ENCODE measurements at places on chromosomes 2 and 18.
A peak's percentile ranks its signal among the peaks of the same experiment; 100 is the strongest.

GRCh38 chr2:66995636-66996035 is 401.5 kb upstream of the ETAA1 start:
- no peak for DNase-seq

- no peak for DNase-seq
Measured at GRCh38 chr2:107108556-107108955, 222.6 kb upstream of the ST6GAL2 start.

- DNase-seq, result no peak
Measured at GRCh38 chr2:150062416-150062815, 425.1 kb downstream of the RND3 start.

DNA sequence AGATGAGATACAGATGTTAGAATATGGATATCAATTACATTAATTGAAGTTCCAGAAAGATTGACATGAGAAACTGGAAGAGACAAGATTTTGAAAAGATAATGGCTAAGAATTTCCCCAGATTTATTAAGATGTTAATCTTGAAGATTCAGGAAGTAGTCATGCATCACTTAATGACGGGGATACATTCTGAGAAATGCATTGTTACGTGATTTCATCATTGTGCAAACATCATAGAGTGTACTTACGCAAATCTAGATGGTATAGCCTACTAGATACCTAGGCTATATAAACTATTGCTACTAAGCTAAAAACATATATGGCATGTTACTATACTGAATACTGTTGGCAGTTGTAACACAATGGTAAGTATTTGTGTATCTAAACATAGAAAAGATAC is 6.8 kb upstream of the CHMP3 start:
- no peak for DNase-seq

- no peak for DNase-seq
Measured at GRCh38 chr2:139365189-139365588, 585.0 kb upstream of the NXPH2 start.

GRCh38 chr2:72185206-72185605 is 37.5 kb upstream of the CYP26B1 start:
- DNase-seq, result no peak

- DNase-seq, result no peak
Measured at GRCh38 chr2:26848336-26849055, 564 bp downstream of the DPYSL5 start.

- DNase-seq, result no peak
Measured at GRCh38 chr2:177245010-177245422, 19.5 kb downstream of the NFE2L2 start.

- no peak for DNase-seq
Measured at GRCh38 chr2:183490489-183490888, 366.2 kb downstream of the NUP35 start.

DNA sequence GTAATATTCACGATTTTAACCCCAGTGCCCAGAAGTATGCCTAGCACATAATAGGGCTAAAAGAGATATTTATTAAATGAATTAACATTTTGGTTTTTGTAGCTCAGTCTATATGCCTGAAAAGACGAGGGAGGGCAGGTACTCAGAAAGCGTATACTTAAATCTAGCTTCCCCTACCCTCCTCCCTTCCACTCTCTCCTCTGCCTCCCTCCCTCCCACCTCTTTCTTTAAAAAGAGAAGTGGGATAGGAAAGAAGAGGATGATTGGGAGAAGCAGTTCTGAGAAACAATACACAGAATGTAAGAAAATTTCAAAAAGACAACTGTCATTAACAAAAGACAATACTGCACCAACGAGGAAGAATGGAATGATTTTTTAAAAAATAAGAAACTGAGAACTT is 39.8 kb downstream of the CHMP3 start:
- no peak for DNase-seq

- DNase-seq, result no peak
Measured at GRCh38 chr2:200655918-200656580, 70.2 kb downstream of the AOX1 start.

GRCh38 chr2:8538531-8538930 is 143.3 kb upstream of the ID2 start:
- DNase-seq, result no peak

GRCh38 chr2:190466819-190467446 is 58.8 kb downstream of the MFSD6 start:
- no peak for DNase-seq

DNA sequence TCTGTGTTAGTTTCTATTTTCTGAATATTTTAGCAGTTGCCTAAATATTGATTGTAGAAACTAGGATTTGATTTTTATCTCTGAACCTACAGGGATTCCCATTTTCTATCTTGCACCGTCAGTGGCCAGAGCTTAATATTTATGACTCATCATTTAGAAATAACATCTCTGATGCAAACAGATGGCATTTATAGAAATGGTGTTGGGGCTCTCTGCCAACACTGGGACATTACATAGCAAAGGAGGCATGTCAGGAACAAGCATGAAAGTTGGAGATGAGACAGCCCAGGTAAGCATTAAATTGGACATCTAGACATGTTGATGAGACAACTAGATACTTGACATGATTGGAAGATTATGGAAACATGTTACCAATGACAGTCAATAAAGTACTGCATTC is 165.3 kb upstream of the SYT4 start:
- DNase-seq, result no peak

- DNase-seq, result no peak
Measured at GRCh38 chr2:66853585-66853984, 418.7 kb downstream of the MEIS1 start.

DNA sequence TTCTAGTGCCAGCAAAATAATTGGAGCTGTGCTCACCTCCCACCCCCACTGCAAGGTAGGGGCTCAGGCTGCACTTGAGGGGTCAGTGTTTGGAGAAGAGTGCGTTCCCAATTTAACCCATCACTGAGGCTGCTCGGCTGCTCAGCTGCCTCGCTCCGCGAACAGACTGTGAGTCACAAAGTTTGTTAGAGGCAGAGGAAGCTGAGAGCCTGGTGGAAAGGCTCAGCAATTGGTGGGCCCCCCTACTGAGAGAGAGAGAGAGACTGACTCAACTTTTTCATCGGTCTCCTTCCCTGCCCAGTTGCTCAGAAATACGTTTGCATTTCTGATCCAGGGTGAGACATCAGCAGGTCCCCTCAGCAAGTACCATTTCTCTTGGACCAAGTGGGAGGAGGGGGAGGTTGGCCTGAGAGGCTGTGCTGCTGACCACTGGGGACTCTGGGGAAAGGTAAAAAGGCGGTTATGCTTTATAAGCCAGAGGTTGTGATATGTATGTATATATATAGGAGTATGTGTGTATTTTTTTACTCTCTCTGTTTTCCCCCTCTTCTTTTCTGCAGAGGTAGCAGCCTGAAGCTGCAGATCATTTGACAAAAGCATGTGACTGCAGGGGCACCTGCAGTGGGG is 1.5 kb downstream of the EFR3B start:
- no peak for DNase-seq

DNA sequence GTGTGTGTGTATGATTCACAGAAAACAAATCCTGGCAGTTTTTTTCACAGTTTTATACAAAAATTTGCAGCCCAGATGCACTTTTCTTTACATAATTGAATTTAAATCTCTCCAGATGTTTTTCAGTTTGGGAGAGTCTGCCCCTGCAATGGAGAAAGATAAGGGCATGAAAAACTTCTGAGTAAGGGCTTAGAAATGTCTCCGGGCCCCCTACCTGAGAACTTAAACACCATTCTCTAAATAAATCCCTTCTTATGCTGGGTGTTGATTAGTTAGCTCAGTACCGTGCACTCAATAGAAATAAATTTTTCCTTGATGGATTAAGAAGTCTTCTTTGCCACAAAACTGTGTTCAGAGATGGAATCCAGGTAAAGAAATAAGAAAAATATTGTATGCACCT is 64.5 kb downstream of the DPP4 start:
- DNase-seq, result no peak

GRCh38 chr2:162926501-162926900 is 87.9 kb upstream of the KCNH7 start:
- DNase-seq, result no peak

- DNase-seq, result no peak
Measured at GRCh38 chr18:7750095-7750663, 183.1 kb downstream of the PTPRM start.

DNA sequence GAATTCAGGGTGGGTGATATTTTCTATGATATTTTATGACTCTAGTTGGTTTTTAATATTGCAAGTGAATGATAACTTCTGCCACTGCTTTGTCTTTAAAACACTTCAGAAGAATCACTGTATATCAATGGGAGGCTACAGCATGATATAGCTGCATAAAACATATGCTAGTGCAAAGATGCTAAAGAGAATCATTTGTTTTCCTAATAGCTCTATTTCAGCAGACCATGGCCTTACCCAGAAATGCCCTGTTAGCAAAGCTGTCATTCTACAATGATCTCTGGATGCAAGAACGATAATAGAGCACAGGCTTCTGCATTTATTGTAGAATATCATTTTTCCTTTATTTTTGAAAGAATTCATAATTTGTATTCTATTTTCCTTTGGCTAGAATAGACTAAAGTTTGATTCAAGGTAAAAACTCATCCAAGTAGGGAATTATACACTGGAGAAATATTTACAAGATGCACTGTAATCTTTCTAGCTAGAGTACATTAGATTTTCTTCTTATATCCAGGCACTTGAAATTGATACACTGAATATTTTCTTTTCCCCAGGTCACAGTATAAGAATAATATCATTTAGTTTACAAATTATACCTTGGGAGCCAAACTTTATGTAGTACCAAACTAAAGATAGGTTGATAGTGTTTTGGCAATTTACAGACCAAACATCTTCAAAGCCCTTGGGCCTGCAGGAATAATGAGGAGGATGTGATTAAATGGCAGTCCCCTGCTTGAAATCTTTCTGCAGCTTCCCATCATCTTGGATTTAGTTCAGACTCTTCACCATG is 252.6 kb upstream of the LINC00305 start:
- no peak for DNase-seq

- no peak for DNase-seq
Measured at GRCh38 chr2:133266926-133267590, 301.2 kb downstream of the NCKAP5 start.

- DNase-seq, result no peak
Measured at GRCh38 chr2:23486684-23487075, 101.7 kb downstream of the KLHL29 start.

DNA sequence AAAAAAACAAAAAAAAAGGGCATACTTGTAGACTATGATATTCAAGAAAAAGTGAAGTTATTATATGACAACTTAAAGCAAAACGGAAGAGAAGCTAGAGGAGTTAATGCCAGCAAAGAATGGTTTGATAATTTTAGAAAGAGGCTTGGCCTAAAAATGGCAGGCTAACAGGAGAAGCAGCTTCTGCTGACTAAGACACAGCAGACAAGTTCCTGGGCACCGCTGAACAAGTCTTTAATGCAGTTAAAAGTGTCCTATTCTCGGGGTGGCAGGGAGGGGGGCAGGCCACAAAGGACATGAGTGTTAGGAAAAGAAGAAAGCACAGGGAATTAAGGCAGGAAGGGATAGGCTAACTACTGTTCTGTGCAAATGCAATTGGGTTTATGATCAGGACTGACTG is 50.3 kb upstream of the GAREM2 start:
- DNase-seq, result no peak

DNA sequence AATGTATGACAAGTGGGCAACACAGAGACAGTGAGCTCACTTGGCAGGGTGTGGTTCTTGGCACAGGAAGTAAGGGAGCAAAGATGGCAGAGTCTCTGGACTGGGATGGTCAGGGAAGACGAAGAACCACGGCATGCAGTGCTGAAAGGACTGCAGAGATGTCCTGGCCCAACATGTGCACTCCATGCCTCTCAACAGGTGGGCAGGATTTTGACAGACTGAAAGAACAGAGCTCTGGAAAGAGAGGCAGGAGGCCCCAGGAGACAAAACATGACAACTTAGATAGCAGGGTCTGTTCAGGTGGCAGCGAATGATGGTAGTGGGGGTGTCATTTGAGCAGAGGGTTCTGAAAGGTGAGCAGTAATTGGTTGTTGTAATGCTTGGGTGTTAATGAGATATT is 180.3 kb downstream of the FHOD3 start:
- no peak for DNase-seq

DNA sequence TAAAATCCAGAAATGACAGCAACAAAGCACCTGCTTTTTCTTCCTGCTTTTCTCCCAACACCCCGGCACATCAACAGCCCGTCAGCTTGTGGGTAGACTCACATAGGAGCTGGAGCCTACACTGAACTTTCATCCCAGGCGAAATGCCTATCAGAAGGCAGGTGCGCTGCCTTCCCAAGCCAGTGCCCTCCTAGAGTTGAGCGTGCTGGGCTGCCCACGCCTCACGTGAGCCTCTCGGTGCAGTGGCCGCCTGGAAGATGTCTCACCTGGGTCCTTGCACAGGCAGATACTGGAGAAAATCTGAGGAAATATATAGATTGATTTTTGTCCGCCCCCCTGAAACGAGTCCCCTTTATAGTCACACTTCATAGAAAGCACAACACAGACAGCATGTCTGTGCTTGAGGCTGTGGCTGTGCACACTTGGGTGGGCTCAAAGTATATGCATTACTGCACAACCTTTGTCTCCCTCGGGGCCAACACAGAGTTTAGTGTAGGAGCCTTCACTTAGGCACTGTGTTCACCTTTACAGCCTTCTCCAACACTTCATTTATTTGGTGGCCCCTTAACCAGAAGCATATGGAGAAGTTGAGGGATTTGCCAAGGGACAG is 112.5 kb downstream of the SMAD7 start:
- DNase-seq, result no peak

- DNase-seq, result no peak
Measured at GRCh38 chr18:46771141-46771540, 14.3 kb upstream of the ST8SIA5 start.

DNA sequence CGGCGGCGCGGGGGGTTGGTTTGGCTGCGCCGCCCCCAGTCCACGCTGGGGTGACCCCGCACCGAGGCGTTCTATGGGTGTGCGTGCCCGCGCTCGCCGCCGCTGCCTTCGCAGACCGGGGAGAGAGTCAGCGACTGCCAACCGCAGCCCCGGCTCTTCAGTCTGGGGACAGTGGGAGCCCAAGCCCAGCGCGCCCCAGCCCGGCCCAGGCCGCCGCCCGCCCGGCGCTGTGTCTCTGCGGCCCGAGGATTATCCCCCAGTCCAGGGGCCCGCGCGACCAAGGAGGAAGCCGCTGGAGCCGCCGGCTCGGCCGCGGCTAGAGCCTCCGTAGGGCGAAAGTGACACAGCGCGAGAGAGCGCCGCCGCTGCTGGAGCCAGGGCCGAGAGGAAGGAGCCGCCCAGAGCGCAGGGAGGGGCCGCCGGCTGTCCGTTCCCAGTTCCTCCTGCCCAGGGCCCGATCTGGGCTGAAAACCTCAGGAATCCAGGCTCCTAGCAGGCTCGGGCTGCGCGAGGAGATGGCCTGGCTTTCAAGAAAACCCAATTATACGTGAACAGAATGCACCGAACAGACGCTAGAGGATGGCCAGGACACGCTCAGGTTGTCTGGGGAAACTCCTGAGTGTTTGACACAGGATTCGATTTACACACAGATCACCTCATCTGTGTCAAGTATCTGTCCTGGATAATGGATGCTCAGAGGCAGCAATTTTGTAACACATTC is 2.4 kb downstream of the CTIF start:
- peak; percentile 24 for DNase-seq
